ENCODE measurements at places on chromosomes 4 and X. TPM values are rescaled to one million over a fixed set of nuclear protein-coding genes. Genes with fewer than 3 reads are reported as not detected.

STS gene
- polyA plus RNA-seq = 3.5 TPM

ERAS gene
- not detected for polyA plus RNA-seq

GPAT3 gene
- not detected for polyA plus RNA-seq

GSX2 gene
- not detected for polyA plus RNA-seq

CTAG2 gene
- polyA plus RNA-seq = not detected

HSFX2 gene
- polyA plus RNA-seq = not detected

MAGT1 gene
- 51.4 TPM for polyA plus RNA-seq

GC gene
- not detected for polyA plus RNA-seq

TTC29 gene
- not detected for polyA plus RNA-seq

FATE1 gene
- polyA plus RNA-seq = not detected

TMPRSS11D gene
- not detected for polyA plus RNA-seq

GAGE12F gene
- not detected for polyA plus RNA-seq

RNF128 gene
- polyA plus RNA-seq = not detected

RAB41 gene
- not detected for polyA plus RNA-seq

PLXNB3 gene
- not detected for polyA plus RNA-seq

Measured in immature natural killer cell (primary cell).